Lung (tissue), 17 donors: ENCODE measurements at places on chromosomes 11 and 22. TPM values are rescaled to one million over a fixed set of nuclear protein-coding genes. Genes with fewer than 3 reads are reported as not detected.

Gene KRTAP5-11
- total RNA-seq, result not detected

Gene KCNE3
- 10.8 TPM for total RNA-seq

Gene P4HA3
- total RNA-seq, result 0.40 TPM

Gene OOSP4B
- not detected for total RNA-seq

Gene ADAMTS8
- 47.7 TPM for total RNA-seq

Gene PKNOX2
- 9.3 TPM for total RNA-seq

Gene ANKK1
- 0.77 TPM for total RNA-seq

Gene GRM5
- total RNA-seq, result 1.2 TPM

Gene HEPHL1
- total RNA-seq, result not detected

Gene LARGE1
- total RNA-seq, result 27.2 TPM

GRCh38 chr22:19959587-19960490 is 18.2 kb upstream of the TXNRD2 start:
- DNase-seq, result no peak

DNA sequence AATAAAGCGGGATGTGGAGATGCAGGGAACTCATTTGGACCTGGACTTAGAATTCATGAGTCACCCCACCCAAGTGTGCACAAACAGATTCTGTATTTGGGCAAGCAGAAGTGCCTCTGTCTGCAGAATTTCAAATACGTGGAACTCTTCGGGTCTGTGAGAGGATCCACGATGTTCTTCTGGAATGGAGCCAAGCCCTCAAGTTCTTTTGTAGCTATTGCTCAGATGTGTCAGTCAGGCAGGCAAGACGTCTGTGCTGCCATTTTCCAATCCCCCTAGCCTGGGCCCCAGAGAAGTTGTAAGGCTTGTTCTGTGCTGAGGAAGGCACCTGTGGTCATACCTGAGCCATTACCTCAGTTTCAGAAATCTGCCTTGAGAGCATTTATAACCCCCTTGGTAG is 132.8 kb upstream of the RASSF10 start:
- DNase-seq, result no peak

GRCh38 chr22:42780070-42780540 is 59.4 kb upstream of the A4GALT start:
- peak; percentile 98 for DNase-seq

- DNase-seq, result peak; percentile 6
Observed at GRCh38 chr11:109845437-109845836, 247.8 kb upstream of the ZC3H12C start.

- DNase-seq, result no peak
Observed at GRCh38 chr11:106001304-106002012, 20.6 kb downstream of the MSANTD4 start.

DNA sequence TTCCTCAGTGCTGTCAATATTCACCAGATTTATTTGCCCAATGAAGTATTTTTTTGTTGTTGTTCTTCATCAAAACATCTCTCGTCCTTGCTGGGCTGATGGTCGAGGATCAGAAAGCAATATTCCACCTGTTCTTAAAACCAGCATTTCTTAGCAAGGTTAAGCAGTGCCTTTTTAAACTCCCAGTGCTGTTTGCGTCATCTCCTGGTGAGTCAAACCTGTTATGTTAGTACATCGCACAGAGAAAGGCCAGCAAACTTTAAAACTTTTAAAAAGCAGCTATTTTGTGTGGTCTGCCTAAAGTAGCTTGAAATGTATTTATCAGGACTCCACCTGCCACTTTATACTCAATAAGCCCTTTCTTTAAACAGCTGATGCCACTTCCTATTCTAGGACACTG is 802.0 kb downstream of the KCNA4 start:
- DNase-seq, result no peak

DNA sequence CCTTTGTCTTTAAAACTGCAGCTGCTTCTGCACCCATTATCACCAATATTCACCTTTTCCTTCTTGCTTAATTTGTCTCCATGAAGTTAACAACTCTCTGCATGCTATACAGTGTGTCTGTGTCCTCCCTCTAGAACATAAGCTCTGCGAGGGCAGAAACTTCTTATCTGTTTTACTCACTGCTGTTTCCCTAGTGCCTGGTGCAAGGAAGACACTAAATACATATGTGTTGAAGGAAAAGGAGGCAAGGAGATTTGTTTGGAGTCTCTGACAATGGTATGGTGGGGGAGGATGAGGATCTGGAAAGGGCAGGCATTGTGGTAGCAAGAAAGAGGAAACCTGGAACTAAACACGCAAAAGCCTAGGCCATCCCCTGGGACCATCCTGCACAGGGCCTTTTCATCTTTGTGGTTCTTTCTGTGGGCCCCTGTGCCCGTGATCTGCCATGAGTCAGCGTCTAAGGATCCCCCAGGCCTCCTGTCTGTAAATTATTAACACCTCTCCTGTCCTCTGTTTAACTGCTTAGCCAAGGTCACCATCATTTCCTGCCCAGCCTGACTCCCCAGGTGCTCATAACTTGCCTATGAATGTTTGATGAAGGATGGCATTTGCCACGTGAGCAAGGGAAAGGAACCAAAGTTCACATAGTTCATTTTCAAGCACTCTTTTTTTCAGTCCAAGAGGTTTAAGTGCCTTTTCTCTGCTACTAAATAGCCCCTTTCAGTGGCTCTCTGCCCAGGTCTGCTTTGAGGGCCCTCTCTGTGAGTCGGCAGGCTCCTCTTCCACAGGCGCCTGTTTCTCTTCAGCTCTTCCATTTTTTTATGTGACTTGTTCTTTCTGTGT is 131.1 kb downstream of the RASSF10 start:
- peak; percentile 72 for DNase-seq

- no peak for DNase-seq
Observed at GRCh38 chr11:108199446-108200321, 22.8 kb downstream of the NPAT start.

DNA sequence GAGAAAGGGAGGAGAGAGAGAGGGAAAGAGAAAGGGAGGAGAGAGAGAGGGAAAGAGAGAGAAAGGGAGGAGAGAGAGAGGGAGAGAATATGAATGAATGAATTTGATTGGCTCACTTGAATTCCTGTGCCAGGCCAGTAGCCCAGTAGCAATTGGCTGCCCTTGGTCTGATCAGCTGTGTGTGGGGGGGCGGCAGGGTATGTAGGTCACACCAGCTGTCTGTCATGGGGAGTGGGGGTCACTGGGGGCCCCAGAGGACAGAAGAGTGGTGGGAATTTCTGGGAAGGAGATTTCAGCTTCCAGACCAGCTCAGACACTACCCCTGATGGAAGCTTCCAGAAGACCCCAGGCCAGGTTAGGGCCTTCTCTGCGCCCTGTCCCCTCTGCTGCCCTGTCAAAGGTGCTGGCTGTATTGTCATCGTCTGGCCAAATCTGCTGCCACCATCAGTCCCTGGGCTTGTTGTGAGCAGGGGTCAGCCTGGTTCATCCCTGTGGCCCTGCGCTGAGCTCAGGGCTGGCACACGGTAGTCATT is 21.1 kb downstream of the MPPED1 start:
- no peak for DNase-seq

- no peak for DNase-seq
Observed at GRCh38 chr22:38792833-38793232, 1.1 kb downstream of the DNAL4 start.

- no peak for DNase-seq
Observed at GRCh38 chr11:80188076-80188627, 747.3 kb upstream of the TENM4 start.

DNA sequence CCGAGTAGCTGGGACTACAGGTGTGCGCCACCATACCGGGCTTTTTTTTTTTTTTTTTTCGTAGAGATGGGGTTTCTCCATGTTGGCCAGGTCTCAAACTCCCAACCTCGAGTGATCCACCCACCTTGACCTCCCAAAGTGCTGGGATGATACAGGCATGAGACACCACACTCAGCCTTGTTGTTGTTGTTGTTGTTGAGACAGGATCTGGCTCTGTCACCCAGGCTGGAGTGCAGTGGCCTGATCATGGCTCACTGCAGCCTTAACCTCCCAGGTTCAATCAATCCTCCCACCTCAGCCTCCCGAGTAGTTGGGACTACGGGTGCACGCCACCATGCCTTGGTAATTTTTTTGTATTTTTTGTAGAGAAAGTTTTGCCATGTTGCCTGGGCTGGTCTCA is 23.4 kb upstream of the CLDN5 start:
- DNase-seq, result no peak

GRCh38 chr11:3226846-3227567 is 5.2 kb downstream of the MRGPRE start:
- DNase-seq, result no peak

- no peak for DNase-seq
Observed at GRCh38 chr11:6027501-6027900, 3.1 kb downstream of the OR56A1 start.

DNA sequence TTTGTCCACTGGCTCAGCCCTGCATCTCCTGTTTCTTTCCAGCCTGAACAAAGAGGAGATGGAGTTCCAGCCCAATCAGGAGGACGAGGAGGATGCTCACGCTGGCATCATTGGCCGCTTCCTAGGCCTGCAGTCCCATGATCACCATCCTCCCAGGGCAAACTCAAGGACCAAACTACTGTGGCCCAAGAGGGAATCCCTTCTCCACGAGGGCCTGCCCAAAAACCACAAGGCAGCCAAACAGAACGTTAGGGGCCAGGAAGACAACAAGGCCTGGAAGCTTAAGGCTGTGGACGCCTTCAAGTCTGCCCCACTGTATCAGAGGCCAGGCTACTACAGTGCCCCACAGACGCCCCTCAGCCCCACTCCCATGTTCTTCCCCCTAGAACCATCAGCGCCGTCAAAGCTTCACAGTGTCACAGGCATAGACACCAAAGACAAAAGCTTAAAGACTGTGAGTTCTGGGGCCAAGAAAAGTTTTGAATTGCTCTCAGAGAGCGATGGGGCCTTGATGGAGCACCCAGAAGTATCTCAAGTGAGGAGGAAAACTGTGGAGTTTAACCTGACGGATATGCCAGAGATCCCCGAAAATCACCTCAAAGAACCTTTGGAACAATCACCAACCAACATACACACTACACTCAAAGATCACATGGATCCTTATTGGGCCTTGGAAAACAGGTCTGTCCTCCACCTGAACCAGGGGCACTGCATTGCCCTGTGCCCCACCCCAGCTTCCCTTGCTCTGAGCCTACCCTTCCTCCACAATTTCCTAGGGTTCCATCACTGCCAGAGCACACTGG is 5.0 kb downstream of the FTH1 start:
- no peak for DNase-seq

DNA sequence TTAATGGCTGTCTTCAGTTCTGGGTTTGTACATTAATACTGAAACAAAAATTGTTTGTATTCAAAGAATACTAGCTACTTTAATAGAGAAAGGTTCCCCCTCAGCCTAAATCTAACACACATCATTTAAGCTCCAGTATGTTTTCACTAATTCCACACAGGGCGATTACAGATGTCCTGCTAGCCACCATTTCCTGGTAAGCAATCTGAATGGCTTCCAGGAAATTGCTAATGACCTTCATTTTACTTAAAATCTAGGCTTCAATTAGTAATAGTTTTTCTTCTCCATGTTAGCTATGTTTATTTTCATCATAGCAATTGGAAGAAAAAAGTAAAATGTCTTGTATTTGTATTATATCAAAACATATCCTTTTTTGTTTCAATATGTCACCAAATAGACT is 132.8 kb downstream of the SOX6 start:
- no peak for DNase-seq

GRCh38 chr11:40227730-40228129 is 1231.7 kb downstream of the LRRC4C start:
- no peak for DNase-seq

- DNase-seq, result no peak
Observed at GRCh38 chr11:67440229-67441097, 2.8 kb downstream of the CORO1B start.

DNA sequence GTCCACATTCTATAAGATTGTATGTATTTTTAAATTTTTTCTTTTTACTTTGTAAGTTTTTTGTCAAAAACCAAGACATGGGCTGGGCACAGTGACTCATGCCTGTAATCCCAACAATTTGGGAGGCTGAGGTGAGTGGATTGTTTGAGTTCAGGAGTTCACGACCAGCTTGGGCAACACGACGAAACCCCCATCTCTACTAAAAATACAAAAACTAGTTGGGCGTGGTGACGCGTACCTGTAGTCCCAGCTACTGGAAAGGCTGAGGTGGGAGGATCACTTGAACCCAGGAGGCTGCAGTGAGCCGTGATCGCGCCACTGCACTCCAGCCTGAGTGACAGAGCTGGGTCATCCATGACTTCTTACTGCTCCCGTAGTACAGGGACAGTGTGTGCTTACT is 84.8 kb upstream of the PRDM11 start:
- DNase-seq, result no peak

- no peak for DNase-seq
Observed at GRCh38 chr22:30262112-30262511, 4.5 kb downstream of the OSM start.

GRCh38 chr11:77267962-77268361 is 33.5 kb downstream of the GDPD4 start:
- DNase-seq, result no peak

GRCh38 chr11:45815747-45816146 is 10.8 kb downstream of the SLC35C1 start:
- DNase-seq, result no peak

DNA sequence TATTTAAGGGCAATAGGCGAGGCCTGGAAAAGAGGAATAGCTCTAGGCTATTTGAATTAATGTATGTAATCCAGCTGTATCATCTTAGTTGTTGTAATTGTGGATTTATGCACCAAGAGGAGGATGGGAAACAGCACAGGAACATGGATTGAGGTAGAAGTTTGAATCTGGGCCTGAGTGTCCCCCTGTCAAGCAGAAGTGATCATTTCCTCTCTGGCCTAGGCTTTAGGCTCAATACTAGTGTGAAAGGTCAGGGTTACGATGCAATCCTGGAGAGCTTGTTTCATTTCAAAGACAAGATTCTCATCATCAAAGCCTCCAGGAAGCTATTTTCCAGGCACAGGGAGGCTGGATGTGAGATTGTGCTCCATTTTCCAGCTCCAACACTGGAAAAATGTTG is 77.9 kb upstream of the HSD17B12 start:
- no peak for DNase-seq
